ENCODE measurements at places on chromosomes 4 and X.
A peak's percentile ranks its signal among the peaks of the same experiment; 100 is the strongest.

DNA sequence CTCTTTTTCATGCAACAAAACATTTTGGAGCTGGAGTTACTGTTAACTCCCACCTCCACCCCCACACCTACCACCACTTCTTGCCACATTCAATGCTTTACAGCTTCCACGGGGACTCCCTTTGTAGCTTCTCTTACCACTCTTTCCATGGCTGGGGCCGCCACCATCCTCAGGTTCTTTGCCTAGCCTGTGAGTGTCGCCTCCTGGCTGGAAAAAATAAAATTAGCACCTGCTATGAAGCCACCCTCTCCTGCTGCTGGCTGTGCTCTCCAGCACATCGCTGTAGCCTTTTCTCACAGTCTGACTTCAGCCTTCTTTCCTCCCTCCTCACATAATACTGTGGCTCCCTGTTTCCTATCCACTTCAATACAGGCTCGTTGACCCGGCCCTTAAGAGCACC lies 114.4 kb downstream of the FRAS1 start:
- no peak for DNase-seq

- DNase-seq = peak; percentile 12
Observed at GRCh38 chr4:172104539-172104938, 291.3 kb downstream of the GALNTL6 start.

GRCh38 chr4:32003548-32003947 lies 1283.4 kb downstream of the PCDH7 start:
- DNase-seq = no peak

GRCh38 chr4:126748736-126749135 lies 884.0 kb upstream of the INTU start:
- peak; percentile 8 for DNase-seq

GRCh38 chrX:140317462-140317861 lies 187.4 kb downstream of the SOX3 start:
- DNase-seq = no peak

DNA sequence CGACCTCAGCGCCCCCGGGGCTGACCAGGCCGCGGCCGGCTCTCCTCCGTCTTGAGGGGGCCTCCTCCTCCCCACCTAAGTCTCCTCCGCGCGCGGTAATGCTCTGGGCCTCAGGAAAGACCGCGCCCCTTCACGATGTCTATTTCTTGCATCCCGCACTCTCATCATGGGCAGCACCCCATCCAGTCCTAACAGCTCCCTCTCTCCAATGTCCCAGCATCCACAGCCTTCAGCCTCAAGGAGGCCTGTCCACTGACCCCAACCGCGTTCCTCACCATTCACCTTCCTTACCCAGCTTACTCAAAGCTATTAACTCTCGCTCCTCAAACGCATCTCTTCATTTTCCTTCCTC lies 77.5 kb downstream of the MAGED4 start:
- DNase-seq = no peak

GRCh38 chrX:107760304-107761077 lies 15.1 kb downstream of the TSC22D3 start:
- no peak for DNase-seq

- DNase-seq = no peak
Observed at GRCh38 chrX:2784026-2784425, 32.2 kb downstream of the XG start.

DNA sequence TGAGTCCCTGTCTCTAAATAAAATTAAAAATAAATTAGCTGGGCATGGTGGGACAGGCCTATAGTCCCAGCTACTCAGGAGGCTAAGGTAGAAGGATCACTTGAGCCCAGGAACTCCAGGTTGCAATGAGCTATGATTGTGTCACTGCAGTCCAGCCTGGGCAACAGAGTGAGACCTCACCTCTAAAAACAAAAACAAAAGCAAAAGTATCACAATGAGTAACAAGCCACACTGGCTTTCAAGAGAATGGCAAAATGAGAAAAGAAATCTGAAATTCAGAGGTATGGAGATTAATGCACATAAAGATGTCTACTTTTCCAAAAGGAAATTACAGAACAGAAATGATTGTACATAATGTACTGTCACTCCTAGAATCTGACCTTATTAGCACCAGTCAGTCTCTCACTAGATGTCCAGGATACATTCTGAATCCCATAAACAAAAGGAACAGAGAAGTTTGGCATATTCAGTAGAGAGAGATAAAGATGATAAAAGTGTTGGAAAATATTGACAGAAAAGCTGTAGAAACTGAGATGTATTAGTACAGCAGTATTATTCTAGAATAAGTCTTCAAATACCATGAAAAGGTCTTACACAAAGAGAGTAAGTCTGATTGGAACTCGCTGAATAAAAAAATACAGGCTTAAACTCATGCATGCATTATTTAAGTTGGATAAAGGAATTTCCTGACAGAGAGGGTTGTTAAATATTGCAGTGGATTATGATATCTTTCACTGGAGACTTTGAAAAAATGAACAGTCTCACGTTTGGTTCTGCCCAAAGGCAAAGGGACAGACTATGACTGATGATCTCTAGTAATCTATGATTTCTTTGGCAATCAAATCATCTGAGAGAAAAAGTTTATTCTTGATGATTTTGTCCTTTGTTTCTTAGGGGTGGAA lies 102.5 kb downstream of the SH3RF1 start:
- no peak for DNase-seq

Data from fibroblast of skin of left biceps (primary cell).